ENCODE measurements at places on chromosomes 4 and X.

GRCh38 chr4:3532751-3533422 is 665 bp upstream of the LRPAP1 start:
- no peak for DNase-seq

DNA sequence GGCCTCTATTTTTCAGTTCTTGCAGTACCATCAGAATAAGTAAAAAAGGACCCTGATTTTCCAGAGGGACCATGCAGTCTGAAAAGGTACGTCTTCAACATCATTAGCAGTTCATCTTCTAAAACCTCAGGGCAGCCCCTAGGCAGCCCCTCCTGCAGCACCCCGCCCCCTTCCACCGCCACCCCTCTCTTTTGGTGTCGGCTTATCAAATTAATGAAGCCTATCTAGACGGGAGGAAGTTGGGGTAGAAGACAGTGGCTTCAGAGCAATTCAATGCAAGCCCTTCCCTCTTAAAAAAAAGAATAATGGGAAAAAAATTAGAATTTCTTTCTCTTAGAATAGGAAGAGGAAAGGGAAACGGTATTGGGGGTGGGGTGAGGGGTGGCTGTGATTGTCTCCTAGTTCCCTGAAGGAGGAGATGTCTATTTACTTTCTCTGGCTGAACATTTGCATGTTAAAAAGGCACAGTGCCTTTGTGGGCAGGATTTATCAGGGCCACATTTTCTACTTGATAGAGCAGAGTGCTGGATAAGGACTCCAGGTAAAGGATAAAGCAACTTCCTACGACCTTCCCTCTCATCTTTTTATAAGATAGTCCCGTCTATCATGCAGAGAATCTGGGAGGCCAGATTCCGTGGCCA is 159.4 kb downstream of the MGST2 start:
- DNase-seq = no peak

DNA sequence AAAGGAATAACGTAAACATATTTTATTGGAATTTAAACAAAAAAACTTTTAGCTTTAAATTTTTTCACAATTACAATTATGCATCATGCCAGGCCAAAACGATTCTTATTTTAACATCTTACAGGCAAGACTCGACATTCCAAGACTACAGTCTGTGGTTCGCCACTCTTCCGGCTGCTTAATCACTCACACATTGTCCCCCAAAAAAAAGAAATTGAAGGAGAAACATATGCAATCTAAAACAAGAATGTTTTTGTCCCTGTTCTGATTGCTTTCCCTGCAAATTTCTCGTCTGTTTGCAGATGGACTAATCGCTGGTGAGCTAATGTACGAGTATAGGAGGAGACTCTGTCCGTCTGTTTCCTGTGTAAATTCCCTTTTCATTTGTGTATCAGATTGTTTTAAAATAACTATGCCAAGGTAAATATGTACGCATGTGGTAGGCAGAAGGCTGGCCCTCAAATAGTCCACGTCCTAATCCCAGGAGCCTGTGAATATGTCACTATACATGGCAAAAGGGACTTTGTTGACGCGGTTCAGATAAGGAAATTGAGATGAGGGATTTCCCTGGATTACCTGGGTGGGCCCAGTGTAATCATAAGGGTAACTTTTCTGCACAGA is 37.7 kb upstream of the MTNR1A start:
- peak; percentile 61 for DNase-seq

- peak; percentile 9 for DNase-seq
Measured at GRCh38 chr4:113179091-113179490, 129.6 kb downstream of the ANK2 start.

DNA sequence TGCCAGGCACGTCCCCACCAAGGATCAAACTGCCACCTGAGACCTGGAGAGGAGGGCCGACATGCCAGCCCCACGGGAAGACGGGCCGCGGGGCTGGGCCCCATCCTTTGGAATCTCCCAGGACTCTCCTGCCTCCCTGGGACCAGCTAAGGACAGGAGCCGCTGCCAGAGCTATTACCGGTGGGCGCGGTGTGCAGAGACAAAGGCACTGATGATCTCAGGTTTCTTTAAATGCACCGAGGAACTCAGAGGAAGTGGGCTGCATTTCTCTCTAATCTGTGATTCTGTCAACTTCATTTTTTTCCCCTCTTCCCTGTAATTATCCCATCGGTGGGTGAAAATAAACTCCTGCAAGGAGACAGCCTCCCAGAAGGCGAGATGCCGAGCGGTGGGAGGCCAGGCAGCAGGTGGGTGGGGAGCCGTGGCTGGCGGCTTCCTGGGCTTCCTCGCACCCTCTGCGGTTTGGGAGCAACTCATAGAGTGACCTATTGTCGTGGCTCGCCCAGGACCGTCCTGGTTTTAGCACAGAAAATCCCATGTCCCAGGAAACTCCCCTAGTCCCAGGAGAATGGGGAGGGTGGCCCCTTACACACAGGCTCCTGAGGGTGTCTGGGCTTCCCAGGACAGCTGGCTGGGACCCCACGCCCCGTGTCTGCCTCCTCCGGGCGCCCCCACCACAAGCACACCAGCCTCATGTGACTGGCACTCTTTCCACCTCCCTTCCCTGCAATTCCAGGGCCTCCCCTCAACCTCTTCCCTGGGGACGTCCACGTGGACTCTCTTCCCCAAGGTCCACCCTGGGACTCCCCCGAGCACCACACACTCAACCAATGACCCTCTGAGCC is 62.3 kb upstream of the ADRA2C start:
- DNase-seq = no peak

GRCh38 chrX:13167481-13168231 is 123.2 kb upstream of the FAM9C start:
- peak; percentile 69 for DNase-seq

GRCh38 chrX:50967736-50968135 is 57.2 kb downstream of the BMP15 start:
- DNase-seq = no peak

DNA sequence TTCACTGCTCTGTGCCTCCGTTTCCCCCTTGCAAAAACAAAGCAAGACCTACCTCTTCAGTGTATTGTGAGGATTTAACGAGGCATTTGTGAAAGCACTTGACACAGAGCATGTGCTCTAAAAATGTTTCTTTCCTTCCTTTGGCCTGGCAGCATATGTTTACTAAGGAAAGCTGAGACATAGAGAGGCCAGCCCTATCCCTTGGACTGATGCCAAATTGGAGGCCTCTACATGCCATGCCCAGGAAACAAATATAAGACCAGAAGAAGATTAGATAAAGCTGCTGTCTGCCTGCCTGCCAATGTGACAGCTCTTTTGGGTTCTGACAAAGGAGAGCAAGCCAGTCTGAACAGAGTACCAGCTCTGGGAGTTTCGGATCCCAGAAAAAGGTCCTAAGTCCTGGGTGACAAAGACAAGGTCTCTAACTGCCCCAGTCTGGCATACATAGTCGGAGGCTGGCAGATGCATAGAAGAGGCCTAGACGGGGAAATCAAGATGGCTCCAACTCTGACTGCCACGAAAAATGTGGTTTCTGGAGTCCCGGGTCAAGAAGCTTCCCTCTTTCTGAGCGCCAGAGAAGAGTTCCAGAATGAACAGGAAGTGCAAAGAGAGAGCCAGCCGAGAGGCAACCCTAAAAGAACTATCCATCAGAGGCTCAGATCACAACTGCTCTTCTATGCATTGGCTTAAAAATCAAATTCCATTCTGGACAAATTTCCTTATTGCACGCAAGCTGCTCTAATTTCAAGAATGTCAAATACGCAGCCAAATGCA is 25.8 kb downstream of the OTUD6A start:
- peak; percentile 82 for DNase-seq
